DMS153 (cell line): ENCODE measurements at places on chromosomes 13 and 19.
A peak's percentile ranks its signal among the peaks of the same experiment; 100 is the strongest.

GRCh38 chr19:55432241-55432959, 10.7 kb downstream of the SHISA7 start:
- no peak for DNase-seq

DNA sequence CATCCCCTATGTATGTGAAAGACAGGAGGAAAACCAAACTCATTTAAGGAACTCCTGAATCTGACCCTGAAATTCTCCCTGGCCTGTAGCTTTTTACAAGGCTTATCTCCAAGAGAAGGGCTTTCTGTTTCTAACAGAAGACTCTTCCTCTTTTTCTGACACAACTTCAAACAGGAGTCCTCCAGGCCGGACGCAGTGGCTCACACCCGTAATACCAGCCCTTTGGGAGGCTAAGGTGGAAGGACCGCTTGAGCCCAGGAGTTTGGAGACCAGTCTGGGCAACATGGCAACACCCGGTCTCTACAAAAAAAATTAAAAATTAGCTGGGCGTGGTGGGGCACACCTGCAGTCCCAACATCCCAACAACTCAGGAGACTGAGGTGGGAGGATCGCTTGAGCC, 41.9 kb downstream of the CARS2 start:
- no peak for DNase-seq

- DNase-seq: peak; percentile 24
Observed at GRCh38 chr19:12983542-12984142, 11.6 kb upstream of the NFIX start.

- no peak for DNase-seq
Observed at GRCh38 chr19:43776286-43776685, 4.5 kb downstream of the KCNN4 start.

GRCh38 chr13:21671620-21672286, 880 bp downstream of the FGF9 start:
- DNase-seq: no peak

GRCh38 chr13:31246918-31247317, 47.1 kb downstream of the B3GLCT start:
- DNase-seq: no peak
